Adipocyte (in vitro differentiated cells): ENCODE measurements at places on chromosomes 7 and 10.
A peak's percentile ranks its signal among the peaks of the same experiment; 100 is the strongest.

- no peak for DNase-seq
Observed at GRCh38 chr7:99505324-99505662, 831 bp downstream of the ZKSCAN5 start.

GRCh38 chr7:51666751-51667150, 350.1 kb upstream of the COBL start:
- no peak for DNase-seq

DNA sequence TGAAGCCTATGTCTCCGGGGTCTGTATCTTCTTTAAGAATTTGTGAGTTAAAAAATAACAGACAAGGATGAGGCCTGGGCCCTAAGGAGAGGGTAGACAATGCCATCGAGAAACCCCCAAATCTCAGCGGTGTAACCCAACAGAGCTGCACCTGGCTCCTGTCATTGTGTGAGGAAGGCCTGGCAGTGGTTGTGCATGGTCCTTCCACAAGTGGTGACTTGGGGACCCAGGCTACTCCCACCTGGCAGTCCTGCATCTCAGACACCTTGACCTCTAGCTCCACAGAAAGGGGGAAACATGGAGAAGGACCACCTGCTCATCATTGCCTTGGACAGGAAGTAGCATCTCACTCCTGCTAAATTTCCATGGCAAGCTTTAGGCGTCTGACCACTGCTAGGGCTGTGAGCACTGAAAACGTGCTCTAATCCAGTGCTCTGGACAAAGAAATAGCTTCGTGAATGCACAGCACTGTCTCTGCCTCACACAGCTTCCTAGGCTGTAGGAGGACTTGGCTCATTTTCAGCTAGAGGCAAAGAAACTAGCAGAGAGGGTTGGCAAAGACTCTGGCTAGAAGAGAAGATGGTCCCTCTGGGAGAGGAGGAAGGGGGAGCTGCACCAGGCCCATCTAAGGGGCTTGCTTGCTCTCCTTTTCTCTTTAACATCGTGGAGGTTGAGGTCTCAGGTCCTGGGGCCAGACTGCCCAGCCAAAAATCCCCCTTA, 273.9 kb upstream of the ZMIZ1 start:
- DNase-seq: no peak

DNA sequence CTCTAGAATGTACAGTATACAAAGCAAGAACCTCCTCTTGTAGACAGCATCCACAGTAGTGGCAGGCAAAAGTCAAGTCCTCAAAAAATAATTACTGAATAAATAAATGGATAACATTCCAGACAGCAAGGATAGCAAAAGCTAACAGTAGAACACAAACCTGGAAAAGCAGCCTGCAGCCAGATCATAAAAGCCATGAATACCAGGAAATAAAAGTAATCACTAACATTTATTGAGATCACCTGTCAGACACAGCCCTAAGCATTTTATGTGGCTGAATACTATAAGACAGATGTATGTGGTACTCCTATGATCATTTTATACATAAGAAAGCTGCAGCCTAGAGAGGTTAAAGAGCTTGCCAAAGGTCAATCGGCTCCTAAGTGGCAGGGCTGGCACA, 34.0 kb downstream of the CUL2 start:
- DNase-seq: no peak

DNA sequence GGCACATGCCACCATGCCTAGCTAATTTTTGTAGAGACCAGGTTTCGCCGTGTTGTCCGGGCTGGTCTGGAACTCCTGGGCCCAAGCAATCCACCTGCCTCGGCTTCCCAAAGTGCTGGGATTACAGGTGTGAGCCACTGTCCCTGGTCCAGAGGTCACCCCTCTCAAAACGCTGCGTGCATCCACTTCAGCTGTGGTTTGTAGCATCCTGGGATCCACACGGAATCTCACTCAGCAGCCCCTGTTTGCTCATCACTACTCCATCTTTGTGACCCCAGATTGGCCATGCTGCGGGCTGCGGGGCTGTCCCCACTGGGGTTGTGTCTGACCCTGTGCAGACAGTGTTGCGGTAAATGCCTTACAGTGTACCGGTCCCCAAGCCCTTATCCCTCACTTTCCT, 3.5 kb downstream of the INPP5A start:
- DNase-seq: no peak

DNA sequence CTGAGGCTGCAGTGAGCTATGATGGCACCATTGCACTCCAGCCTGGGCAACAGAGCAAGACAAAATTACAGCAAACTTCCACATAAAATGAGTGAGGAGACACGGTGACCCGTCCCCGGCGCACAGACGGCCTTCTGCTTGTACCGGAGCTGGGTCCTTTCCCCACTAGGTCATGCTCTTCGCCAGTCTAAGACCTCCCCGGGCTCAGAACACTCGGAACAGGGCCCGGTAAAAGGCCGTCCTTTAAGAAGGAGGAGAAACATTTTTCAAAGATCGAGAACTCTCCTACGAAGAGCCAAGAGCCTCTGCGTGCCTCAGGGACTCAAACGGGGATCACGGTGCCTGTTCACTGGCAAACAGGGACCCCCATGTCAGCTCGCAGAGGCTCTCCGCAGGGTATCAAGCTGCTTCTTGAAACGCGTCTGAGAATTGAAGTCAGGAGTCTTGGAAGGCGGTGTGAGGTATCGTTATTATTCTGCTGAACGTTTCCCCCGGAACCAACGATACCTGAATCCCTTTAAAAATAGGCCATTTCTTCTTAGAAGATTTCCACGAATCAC, 9.0 kb downstream of the CARD11 start:
- DNase-seq: no peak

- no peak for DNase-seq
Observed at GRCh38 chr10:29670761-29671160, 36.0 kb upstream of the SVIL start.

DNA sequence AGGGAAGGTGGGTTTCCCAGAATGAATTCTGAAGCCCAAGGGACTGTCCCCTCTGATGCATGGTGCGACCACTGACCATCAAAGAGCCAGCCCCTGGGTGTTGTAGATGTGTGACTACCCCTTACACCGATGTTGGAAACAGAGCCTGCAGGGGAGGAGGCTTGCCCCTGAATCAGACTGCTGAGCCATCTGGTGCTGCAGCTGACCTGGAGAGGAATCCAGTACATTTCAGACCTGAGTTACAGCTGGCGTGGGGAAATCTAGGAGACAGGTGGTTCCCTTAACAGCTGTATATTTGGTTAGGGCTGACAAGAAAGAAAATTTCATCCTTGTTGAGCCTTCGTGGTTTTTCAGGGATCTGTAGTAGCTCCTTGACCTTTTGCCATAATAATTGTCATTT, 195.5 kb downstream of the CELF2 start:
- DNase-seq: no peak

- no peak for DNase-seq
Observed at GRCh38 chr7:107878636-107879035, 12.3 kb upstream of the DLD start.

- DNase-seq: peak; percentile 84
Observed at GRCh38 chr10:58438340-58438871, 53.2 kb downstream of the TFAM start.

- no peak for DNase-seq
Observed at GRCh38 chr10:4685491-4685890, 140.5 kb upstream of the AKR1E2 start.

GRCh38 chr10:62687230-62687748, 117.2 kb upstream of the ADO start:
- no peak for DNase-seq
